ENCODE measurements at places on chromosomes 1 and 21. TPM values are rescaled to one million over a fixed set of nuclear protein-coding genes. Genes with fewer than 3 reads are reported as not detected.
A peak's percentile ranks its signal among the peaks of the same experiment; 100 is the strongest.

DNA sequence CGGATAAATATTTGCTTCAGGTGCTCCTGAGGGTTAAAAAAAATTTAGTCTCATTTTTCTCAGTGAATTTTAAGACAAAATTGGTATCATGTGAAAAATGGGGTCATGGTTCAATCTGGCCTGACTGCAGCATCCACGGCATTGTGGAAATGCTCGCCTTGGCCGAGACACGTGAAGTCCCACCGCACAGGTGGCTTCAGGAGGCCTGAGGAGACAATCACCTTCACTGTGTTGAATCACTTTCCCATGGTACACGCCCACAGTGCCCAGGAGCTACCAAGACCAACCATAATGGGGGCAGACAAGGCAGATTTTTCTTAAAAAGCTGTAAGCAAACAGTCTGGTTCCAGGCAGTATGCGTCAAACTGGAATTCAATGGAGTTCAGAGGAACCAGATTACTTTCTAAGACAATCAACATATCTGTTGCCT lies 11.0 kb upstream of the CPLANE2 start:
- peaks cover 5% of the 10 kb centered on the region for H3K4me1 ChIP-seq
- no peaks in the 10 kb centered on the region for H3K27me3 ChIP-seq
- peak overlapping the region; percentile 56 for H3K27ac ChIP-seq
- DNase-seq, result no peak

SELL gene
- polyA plus RNA-seq, result 2,521 TPM

- no peak overlapping the region for H3K4me3 ChIP-seq
- no peaks in the 10 kb centered on the region for H3K27me3 ChIP-seq
- H3K4me1 ChIP-seq, result no peaks in the 10 kb centered on the region
- no peak overlapping the region for H3K27ac ChIP-seq
Observed at GRCh38 chr1:10738061-10739058, 58.1 kb downstream of the CASZ1 start.

LCE3D gene
- not detected for polyA plus RNA-seq

GRCh38 chr1:21594935-21595897 lies 73.9 kb downstream of the RAP1GAP start:
- H3K36me3 ChIP-seq, result no peaks in the 10 kb centered on the region
- no peak overlapping the region for H3K4me3 ChIP-seq
- no peaks in the 10 kb centered on the region for H3K4me1 ChIP-seq
- DNase-seq, result peak; percentile 59
- H3K27ac ChIP-seq, result no peak overlapping the region

DNA sequence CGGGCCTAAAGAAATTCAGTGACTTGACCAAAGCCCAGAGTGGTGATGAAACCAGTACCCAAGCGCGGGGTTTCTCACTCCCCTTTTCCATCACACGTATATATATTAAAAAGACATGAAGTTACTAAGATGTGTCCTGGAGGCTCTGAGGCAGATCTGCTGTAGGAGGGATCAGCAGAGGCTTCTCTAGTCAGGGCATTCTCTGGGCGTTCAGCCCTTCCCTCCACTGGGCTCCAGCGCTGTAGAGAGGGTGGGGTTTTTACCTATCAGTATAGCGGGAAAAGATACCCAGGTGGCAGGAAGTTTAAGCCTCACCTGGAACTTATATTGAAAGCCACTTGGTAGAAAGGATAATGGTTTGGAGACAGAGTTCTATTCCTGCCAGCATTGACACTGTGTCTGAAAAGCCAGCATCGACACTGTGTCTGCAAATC lies 862 bp upstream of the PLEKHO1 start:
- H3K27me3 ChIP-seq, result no peaks in the 10 kb centered on the region
- no peaks in the 10 kb centered on the region for H3K36me3 ChIP-seq
- peak overlapping the region; percentile 53 for H3K4me3 ChIP-seq

GRCh38 chr1:37153116-37154100 lies 119.1 kb upstream of the GRIK3 start:
- no peaks in the 10 kb centered on the region for H3K27me3 ChIP-seq
- no peaks in the 10 kb centered on the region for H3K36me3 ChIP-seq
- DNase-seq, result no peak
- H3K4me3 ChIP-seq, result no peak overlapping the region
- H3K4me1 ChIP-seq, result no peaks in the 10 kb centered on the region
- no peak overlapping the region for H3K27ac ChIP-seq

SLC22A15 gene
- not detected for polyA plus RNA-seq

NIT1 gene
- polyA plus RNA-seq, result 14.1 TPM

DNA sequence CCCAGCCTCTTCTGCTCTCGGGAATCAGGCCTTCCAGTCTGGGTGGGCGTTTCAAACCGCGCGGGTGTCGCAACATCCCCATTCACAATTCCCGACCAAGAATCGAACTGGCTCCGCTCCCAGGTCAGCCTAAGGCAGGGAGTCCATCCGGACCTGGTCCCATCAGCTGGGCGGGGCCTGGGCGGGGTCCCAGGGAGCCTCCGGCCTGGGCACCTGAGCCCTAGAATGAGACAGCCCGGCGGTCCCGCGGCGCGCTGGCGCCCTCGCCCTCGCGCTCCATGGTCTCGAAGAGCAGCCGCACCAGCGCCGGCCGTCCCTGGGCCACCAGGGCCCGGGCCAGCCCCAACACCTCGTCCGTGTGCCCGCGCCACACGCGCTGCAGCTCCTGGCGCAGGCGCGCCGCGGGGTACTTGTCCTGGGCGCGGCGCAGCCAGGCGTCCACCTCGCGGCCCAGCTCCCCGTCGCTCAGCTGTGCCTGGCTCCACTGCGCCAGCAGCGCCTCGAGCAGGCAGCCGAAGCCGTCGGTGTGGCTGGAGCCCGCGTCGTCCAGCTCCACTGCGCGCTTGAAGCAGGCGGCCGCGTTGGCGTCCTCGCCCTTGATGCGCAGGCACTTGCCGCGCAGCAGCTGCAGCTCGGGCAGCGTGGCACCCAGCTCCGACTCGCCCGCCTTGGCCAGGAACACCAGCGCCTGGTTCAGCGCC lies 16.9 kb upstream of the PARS2 start:
- H3K27ac ChIP-seq, result no peak overlapping the region
- H3K4me1 ChIP-seq, result no peaks in the 10 kb centered on the region
- H3K4me3 ChIP-seq, result no peak overlapping the region
- no peak for DNase-seq
- H3K36me3 ChIP-seq, result peaks cover 5% of the 10 kb centered on the region

DNA sequence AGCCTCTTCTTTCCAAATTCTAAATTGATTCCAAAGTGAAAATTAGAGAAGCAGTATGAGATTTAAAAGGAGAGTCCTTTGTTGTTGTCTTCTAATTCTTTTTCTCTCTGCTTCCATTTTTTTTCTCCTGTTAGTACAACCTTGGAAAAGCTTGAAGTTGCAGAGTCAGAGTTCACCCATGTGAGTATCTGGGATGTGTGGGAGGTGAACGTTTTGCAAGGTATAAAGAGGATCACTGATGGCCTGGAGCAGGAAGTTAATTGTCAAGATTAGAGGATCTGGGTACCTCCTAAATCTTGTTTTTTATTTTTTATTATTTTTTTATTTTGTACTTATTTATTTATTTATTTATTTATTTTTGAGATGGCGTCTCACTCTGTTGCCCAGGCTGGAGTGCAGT lies 7.7 kb upstream of the PSMD4 start:
- H3K36me3 ChIP-seq, result peaks cover 71% of the 10 kb centered on the region
- no peak overlapping the region for H3K4me3 ChIP-seq
- H3K27me3 ChIP-seq, result no peaks in the 10 kb centered on the region
- no peak overlapping the region for H3K27ac ChIP-seq

SYCP1 gene
- polyA plus RNA-seq, result not detected

DNA sequence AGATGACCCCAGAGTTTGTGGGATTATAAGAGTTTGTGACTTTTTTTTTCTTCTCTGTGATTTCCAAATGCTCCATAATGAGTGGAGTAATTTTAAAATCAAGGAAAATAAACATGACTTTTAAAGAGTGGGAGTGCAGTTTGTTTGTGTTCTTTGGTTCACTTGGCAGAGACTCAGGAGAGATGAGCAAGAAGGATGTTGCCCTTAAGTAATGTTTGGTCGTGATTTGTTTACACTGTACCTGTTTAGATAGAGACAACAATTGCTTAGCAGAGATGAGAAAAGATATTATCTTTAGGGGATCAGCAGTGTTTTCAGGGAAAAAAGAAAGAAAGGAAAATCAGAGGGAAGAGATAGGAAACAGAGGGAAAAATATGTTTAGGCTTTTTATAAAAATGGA lies 170.8 kb downstream of the ADSS2 start:
- no peaks in the 10 kb centered on the region for H3K4me1 ChIP-seq
- no peak for DNase-seq
- H3K4me3 ChIP-seq, result no peak overlapping the region
- H3K27me3 ChIP-seq, result no peaks in the 10 kb centered on the region

DNA sequence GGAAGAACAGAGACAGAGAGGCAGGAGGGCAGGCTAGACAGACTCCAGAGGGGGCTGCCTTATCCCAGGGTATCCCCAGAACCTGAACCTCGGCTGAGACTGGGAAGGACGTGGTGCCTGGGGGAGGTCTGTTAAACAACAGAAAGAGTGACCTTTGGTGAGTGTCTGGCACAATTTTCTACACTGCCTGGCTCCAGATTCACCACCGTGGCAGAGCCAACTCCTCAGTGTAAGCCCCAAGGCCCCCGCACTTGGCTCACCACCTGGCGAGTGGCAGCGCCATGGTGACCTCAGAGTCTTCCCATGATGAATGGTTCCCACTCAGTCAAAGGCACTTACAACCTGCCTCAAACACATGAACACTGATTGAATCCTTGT lies 6.5 kb downstream of the RD3 start:
- H3K36me3 ChIP-seq, result no peaks in the 10 kb centered on the region
- no peaks in the 10 kb centered on the region for H3K4me1 ChIP-seq
- H3K27me3 ChIP-seq, result no peaks in the 10 kb centered on the region
- no peak overlapping the region for H3K4me3 ChIP-seq

GRCh38 chr1:32200226-32201010 lies at the start of gene CCDC28B:
CCDC28B (plus strand) TSS chr1:32200595; CDS start chr1:32201936, 1,341 bp downstream.
- DNase-seq, result peak; percentile 59
- no peaks in the 10 kb centered on the region for H3K36me3 ChIP-seq
- H3K27ac ChIP-seq, result peak within 1 kb of the TSS; percentile 99
- H3K27me3 ChIP-seq, result no peaks in the 10 kb centered on the region

GRCh38 chr1:118012515-118013124 lies 83.1 kb downstream of the WDR3 start:
- H3K27ac ChIP-seq, result no peak overlapping the region
- H3K4me3 ChIP-seq, result no peak overlapping the region
- H3K36me3 ChIP-seq, result no peaks in the 10 kb centered on the region
- no peaks in the 10 kb centered on the region for H3K27me3 ChIP-seq
- no peak for DNase-seq

- DNase-seq, result no peak
- no peaks in the 10 kb centered on the region for H3K4me1 ChIP-seq
- H3K4me3 ChIP-seq, result no peak overlapping the region
- H3K36me3 ChIP-seq, result no peaks in the 10 kb centered on the region
- no peaks in the 10 kb centered on the region for H3K27me3 ChIP-seq
Observed at GRCh38 chr1:214251354-214251753, 29.6 kb upstream of the SMYD2 start.

DNA sequence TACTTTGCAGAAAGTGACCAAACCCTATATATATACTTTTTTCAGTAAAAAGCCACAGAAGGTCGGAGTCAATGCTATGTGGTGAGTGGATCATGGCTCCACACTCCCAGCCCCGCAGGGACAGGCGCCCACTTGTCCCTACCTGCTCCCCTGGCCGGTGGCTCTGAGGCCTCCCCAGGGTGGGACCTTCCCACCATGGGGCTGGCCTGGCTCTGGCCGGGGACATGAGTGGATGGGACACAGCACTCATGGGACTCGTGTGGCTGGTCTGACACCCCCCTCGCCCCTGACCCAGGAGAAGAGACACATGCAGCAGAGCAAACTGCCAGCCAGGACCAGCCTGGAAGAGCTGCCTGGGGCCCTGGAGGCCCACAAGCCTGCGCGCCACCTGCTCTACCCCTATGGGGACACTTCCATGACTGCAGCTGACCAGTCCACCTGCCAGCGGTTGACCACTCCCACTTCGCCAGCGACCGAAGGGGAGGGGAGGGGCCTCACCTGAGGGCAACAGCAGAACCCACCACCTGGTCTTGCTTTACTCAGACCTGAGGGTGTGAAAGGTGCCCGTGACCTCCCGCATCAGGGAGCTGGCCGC lies 2.2 kb downstream of the SPATC1L start:
- no peak overlapping the region for H3K4me3 ChIP-seq
- H3K4me1 ChIP-seq, result peaks cover 5% of the 10 kb centered on the region
- no peak overlapping the region for H3K27ac ChIP-seq
- no peaks in the 10 kb centered on the region for H3K27me3 ChIP-seq

UBE2U gene
- polyA plus RNA-seq, result not detected

FAM72B gene
- polyA plus RNA-seq, result 0.27 TPM

OLFML2B gene
- polyA plus RNA-seq, result 0.24 TPM

GRCh38 chr1:32729254-32730046 lies 26.9 kb upstream of the SYNC start:
- H3K27ac ChIP-seq, result no peak overlapping the region
- no peaks in the 10 kb centered on the region for H3K4me1 ChIP-seq

- H3K27ac ChIP-seq, result no peak overlapping the region
- H3K27me3 ChIP-seq, result no peaks in the 10 kb centered on the region
- no peaks in the 10 kb centered on the region for H3K36me3 ChIP-seq
- no peaks in the 10 kb centered on the region for H3K4me1 ChIP-seq
- no peak overlapping the region for H3K4me3 ChIP-seq
Observed at GRCh38 chr1:224160171-224160682, 22.8 kb upstream of the DEGS1 start.

ZNF669 gene
- 15.9 TPM for polyA plus RNA-seq

DNA sequence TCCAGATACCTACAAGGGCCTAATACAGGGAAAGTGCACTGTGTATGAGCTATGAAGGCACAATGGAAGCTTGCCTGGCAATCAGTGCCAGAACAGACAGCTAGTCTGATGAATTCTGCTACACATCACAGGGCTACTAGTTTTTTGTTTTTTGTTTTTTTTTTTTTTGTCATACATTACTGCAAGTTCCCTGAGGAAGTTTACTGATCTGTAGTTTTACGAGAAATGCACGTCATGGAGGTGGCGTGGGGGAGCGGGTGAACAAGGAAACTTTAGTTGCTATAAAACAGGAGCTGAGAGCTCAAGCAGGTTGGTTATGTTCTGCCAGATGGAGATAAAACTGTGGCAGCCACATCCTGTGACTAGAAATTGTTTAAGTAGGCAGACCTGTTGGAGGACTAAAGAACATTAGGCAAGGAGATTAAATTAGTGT lies 17.7 kb downstream of the PTPRC start:
- H3K27me3 ChIP-seq, result no peaks in the 10 kb centered on the region
- H3K4me3 ChIP-seq, result peak overlapping the region; percentile 63
- no peaks in the 10 kb centered on the region for H3K36me3 ChIP-seq

GRCh38 chr1:3761296-3762010 lies 9.2 kb downstream of the CCDC27 start:
- no peaks in the 10 kb centered on the region for H3K27me3 ChIP-seq
- DNase-seq, result no peak
- H3K27ac ChIP-seq, result no peak overlapping the region
- H3K4me3 ChIP-seq, result no peak overlapping the region

- peaks cover 21% of the 10 kb centered on the region for H3K36me3 ChIP-seq
- no peak overlapping the region for H3K4me3 ChIP-seq
- H3K27ac ChIP-seq, result no peak overlapping the region
- DNase-seq, result no peak
Observed at GRCh38 chr21:43959231-43960116, 52.6 kb upstream of the TRAPPC10 start.

- peak overlapping the region; percentile 92 for H3K27ac ChIP-seq
- DNase-seq, result no peak
- H3K4me1 ChIP-seq, result peaks cover 44% of the 10 kb centered on the region
- H3K4me3 ChIP-seq, result peak overlapping the region; percentile 86
Observed at GRCh38 chr1:66333466-66334199, 200.3 kb upstream of the SGIP1 start.

- peaks cover 7% of the 10 kb centered on the region for H3K4me1 ChIP-seq
- H3K27me3 ChIP-seq, result no peaks in the 10 kb centered on the region
- H3K4me3 ChIP-seq, result peak overlapping the region; percentile 92
- H3K36me3 ChIP-seq, result no peaks in the 10 kb centered on the region
Observed at GRCh38 chr1:43706598-43707189, 642 bp upstream of the ST3GAL3 start.

- no peak overlapping the region for H3K4me3 ChIP-seq
- H3K36me3 ChIP-seq, result no peaks in the 10 kb centered on the region
- H3K27me3 ChIP-seq, result no peaks in the 10 kb centered on the region
- no peaks in the 10 kb centered on the region for H3K4me1 ChIP-seq
Observed at GRCh38 chr1:50599546-50599945, 176.3 kb upstream of the DMRTA2 start.

CLCA1 gene
- not detected for polyA plus RNA-seq

Data from naive thymus-derived CD4-positive, alpha-beta T cell (primary cell).